NCI-H1417 treated with DMSO at 0.1 percent for 48 hours (cell line): ENCODE measurements at places on chromosomes 3 and 15.

DNA sequence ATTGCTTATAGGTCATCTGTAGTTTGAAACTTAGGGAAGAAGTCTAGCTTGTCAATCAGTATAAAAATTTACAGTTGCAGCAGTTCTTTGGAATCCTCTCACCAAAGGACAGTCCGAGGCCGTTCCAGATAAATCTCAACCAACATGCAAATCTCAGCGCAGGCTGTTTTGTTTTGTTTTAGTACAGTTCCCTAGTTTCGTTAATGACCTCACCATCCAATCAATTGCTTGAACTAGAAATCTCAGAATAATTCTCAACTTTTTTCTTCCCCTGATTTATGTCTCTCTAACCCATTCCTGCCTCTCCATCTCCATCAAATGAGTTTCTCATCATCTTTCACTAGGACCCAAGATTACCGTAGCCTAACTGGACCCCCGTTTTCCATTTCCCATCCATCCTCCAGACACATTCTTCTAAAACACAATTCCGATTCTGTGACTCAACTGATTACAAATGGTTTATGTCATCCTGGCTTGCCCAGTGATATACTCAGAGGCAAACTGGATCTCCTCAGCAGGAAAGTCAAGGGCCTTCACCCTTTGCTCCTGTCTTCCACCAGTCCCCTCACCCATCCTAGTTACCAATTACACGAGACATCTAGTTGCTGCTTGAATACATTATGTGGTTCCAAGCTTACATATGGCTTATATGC is 1.3 kb downstream of the SMCO1 start:
- no peak for DNase-seq

- DNase-seq: no peak
Observed at GRCh38 chr3:176872771-176873209, 324.5 kb downstream of the TBL1XR1 start.

DNA sequence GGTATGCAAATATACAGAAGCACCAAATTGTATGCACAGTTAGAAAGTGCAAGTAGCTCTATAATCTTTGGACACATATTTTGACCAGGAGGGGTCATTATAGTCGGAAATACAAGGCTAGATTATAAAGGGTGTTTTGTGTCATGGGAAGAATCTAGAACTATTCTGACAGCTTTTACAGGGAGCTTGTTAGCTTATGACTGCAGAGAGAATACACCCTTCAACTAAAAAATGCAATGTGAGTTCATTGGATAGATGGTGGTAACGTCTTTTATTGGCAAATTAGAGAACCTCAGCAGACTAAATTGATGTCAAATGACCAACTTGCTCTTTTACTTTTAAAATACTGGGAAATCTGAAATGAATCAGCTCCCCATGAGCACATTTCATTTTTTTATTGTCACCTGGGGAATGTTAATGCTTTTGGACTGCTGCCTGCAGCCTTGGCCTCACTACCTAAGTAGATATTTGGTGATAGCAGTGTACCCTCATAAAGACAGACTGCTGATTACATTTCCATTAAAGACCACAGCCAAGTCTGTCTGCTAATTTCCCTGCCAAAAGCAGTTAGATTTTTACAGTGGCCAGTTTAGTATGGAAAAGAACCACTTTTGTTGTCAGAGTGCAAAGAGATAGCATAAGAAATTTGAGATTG is 515.9 kb upstream of the DPPA4 start:
- no peak for DNase-seq

DNA sequence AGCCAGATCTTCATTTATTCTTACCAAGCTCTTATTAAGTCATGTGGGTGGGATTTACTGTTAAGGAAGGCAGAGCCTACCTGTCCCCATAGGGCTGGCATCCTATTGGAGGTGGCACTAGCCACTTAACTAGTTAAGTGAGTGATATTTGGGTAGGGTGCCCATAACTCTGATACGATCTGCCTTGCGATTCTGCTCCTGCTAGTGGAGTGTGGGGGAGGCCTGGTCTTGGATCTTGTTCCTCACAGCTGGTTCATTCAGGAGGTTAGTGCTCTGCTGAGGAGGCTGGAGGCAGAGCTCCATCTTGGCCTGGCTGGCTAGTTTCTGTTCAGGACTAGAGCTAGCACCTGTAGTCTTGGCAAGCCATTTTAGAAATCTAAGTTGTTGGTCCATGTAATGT is 9.3 kb downstream of the BAHD1 start:
- no peak for DNase-seq

- no peak for DNase-seq
Observed at GRCh38 chr3:25057379-25057778, 370.7 kb upstream of the RARB start.

DNA sequence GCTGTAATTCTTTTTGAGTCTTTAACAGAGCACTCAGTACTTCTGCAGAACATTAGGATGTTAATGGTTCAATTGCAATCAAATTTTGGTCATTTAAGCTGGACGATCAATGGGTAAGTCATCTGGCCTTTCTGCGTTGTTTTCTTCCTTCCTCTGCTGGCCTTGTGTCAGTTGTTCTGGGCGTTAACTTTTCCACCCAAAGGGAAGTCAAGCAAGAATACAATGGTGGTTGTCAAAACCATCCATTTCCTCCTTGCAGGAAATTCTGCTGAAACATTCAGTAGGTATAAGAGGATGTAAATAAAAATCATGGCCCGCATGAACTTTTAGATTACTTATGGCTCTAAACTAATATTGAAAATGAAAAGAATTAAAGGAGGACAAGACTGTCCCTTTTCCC is 584.0 kb downstream of the GRM7 start:
- DNase-seq: no peak

DNA sequence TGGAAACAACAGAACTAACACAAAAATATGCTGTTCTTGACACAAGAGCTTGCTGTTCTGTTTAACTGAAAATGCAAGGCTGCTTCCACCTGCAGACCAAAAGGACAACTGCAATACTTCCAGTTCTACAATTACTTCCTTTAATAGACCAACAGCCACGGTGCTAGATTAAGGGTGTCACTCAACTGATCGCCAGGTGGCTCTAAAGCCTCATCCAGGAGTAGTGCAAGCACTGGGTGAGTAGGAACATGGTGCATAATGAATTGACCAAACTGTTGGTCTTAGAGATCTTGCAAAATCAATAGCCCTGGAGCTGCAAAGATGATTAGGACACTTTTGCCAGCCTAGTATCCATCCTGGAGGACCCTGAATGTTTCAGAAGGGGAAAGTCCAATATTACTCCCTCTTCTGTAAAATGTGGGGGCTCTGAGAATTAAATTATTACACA is 3.6 kb upstream of the CLDN16 start:
- DNase-seq: no peak

GRCh38 chr3:43296565-43296964 is 10.2 kb downstream of the SNRK start:
- no peak for DNase-seq

GRCh38 chr3:115581362-115582135 is 41.8 kb upstream of the GAP43 start:
- DNase-seq: no peak

- DNase-seq: no peak
Observed at GRCh38 chr3:63092515-63092914, 185.6 kb upstream of the SYNPR start.

DNA sequence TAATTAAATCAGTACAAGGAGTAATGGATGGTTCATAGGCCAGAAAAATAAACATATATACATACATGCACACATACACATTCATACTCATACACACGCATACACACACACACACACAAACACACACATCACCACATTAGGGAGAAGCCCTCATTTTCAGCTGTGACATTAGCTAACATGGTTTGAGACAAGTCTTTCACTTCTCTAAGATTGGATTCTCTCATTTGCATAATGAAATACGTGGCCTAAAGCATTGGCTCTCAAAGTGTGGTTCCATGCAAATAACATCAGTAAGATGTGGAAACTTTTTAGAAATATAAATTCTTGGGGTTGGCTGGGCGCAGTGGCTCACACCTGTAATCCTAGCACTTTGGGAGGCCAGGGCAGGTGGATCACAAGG is 452.6 kb downstream of the TAFA4 start:
- no peak for DNase-seq

GRCh38 chr3:128727059-128727458 is 1.1 kb downstream of the RAB7A start:
- no peak for DNase-seq

- no peak for DNase-seq
Observed at GRCh38 chr3:56884387-56884786, 82.6 kb upstream of the ARHGEF3 start.

GRCh38 chr3:134144694-134145093 is 106.0 kb downstream of the RYK start:
- DNase-seq: no peak

DNA sequence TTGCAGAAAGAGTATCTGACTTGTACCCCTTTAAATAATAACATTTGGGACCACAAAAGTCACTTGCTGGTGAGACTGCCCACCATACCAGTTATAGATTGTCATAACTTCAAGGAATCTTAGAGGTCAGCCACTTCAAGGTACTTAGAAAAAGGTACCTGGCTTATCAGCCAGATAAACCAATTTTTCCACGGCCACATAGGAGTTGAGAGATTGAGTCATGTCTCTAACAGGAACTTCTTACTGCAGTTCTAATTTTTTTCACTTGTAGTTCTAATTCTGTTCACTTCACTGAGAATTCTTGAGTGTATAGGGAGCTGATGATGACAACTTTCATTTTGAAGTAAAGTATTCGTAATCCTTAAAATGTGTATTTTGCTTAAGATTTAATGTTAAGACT is 317.1 kb upstream of the CBLB start:
- no peak for DNase-seq

GRCh38 chr3:24338409-24339130 is 156.1 kb downstream of the THRB start:
- DNase-seq: no peak

DNA sequence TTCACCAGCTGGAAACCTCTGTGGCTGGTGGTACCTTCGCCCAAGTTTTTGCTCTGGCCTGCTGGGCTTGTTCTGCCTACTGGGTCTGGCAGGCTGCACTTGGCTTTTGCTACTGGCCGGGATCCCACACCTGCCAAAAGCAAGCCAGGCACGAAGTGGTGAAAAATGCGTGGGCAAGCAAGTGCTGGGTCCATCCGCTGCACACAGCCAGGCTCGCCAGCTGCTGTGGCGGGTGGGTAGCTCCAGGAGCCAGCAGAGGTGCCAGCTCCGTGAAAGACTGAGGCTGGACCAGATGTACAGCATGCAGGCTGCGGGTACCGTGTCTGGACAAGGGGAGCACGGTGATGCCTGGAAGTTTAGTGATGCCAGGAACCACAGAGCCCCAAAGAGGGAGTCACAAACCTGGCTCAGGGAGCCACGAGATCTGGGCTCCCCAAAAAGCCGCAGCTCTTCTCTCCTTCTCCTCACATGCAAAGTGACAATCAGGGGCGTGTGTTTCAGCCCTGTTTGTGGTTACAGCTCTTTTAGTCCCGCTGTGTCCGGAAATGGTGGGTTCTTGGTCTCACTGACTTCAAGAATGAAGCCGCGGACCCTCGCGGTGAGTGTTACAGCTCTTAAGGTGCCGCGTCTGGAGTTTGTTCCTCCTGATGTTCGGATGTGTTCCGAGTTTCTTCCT is 1455.6 kb upstream of the GBE1 start:
- no peak for DNase-seq

- no peak for DNase-seq
Observed at GRCh38 chr3:134028486-134029255, 1.1 kb downstream of the SLCO2A1 start.

DNA sequence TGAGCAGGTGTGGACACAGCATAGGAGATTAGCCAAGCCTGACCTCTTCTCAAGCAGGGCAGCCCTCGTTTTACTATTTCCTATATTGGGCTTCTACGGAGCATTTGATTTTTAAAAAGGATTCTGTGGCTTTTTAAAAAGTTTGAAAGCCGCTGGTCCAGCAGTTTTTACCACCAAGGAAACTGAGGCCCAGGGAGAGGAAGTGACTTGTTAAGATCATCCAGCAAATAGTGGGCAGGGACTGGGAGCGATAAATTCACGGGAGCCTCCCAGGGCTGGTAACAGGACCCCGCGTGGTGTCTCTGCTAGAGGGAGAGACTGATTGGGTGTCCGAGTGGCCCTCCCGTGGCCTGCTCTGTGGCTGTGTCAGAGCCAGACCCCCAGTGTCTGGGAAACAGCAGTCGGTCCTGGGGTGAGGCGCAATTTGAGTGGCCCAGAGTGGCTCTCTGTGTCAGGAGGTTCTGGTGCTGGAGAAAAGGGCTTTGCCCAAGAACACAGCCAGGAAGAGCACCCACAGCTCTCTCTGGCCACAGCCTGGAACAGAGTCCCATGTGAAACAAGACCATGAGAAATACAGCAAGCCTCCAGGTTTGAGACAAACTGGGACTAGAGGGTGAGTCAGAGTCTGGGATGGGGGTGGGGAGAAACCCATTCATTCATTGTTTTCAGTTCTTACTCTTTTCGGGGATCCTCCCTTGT is 4.2 kb downstream of the FURIN start:
- no peak for DNase-seq

- no peak for DNase-seq
Observed at GRCh38 chr3:12336099-12336498, 47.2 kb downstream of the PPARG start.

- DNase-seq: no peak
Observed at GRCh38 chr3:14869917-14870782, 51.4 kb downstream of the FGD5 start.

DNA sequence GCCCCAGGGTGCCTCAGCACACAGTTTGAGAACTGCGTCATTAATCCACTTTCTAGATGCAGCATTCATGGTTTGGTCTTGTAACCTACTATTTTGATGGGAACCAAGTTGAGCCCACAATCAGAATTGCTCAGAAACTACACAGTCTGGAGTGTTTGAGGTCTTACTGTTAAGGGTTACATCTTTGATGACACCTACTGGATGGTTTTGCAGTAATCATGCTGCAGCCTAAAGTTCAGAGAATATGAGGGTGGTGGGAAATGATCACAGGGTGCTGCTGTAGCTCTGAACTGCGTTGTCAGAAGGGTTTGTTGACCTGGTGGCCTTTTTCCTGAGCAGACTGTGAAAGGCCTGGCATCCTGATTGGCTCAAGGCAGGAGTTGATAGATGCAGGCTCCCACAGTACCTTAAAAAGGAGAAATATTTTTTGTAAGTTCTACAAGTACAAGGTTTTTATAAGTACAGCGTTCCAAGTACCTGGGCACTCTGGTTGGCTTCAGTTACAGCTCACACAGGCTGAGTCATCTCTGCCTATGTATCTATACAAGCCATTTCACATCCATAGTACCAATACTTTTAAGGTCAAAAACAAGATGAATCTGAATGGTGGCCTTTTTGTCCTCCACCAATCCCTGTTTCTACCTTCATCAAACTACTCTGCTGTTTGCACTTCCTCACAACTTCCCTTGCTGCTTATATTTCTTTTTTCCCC is 60.5 kb upstream of the ACKR4 start:
- DNase-seq: no peak

GRCh38 chr3:52123106-52123725 is 31.0 kb downstream of the POC1A start:
- no peak for DNase-seq

- no peak for DNase-seq
Observed at GRCh38 chr3:150682279-150682678, 21.4 kb downstream of the ERICH6 start.

DNA sequence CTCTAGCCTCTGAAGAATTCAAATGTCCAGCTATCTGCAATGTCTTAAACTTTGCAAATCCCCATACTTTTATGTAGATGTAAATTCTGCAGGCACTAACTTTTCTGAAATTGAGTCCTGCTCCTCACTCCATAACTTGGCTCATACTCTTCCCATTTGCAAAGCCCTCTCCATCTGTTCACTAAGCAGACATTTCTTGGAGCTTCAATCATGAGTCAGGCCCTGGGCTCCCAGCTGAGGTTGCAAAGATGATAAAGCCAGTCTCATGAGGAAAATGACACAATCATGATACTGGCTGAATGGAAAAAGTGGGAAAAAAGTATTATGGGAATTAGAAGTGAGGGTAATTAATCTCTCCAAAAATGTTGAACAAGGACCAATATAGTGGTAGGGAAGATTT is 507.6 kb downstream of the NR2F2 start:
- DNase-seq: no peak
